H1 (cell line): ENCODE measurements at places on chromosomes 12 and 14. TPM values are rescaled to one million over a fixed set of nuclear protein-coding genes. Genes with fewer than 3 reads are reported as not detected.

Gene MGP
- not detected in 2 replicates for total RNA-seq

DNA sequence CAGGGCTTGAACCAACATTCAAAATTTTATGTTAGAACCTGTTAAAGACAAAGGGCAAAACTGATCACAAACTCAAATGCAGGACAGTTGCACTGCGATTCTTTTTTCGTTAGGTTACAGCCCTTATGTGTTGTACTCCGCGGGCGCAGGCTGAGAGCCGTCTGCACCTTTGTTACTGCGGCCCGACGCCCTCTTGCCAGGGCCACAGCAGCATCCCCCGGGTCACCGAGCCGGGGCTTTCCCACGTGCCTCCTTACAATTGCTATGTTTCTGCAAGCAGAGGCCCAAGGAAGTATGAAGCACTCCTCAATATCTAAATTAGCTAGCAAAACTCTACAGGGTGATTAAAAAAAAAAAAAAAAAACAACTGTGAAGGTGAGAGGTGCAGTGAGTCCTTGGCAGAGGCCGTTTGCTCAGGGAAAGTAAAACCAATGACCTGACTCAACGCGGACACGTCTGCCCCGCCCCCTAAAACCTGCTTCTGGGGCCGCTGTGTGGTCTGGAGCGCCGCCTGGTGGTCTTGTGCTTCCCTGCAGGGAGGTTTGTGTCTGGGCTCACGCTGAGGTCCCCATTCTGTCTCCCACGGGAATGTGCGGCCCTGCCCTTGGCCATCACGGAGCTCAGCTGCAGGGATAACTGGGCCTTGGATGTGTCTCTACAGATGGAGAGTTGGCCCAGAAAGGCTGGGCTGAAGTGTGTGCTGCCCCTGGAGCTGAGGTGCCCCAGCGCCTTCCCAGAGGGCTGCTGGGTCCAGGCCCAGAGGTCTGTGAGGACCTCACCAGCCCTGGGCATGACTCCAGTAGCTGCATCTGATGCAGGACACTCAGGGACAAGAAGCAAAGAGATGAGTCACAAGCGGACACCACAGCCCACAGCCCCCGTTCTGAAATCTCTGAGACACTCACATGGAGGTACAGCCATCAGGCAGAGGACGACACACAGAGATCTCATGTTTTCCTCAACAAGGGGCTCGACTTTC lies 418.5 kb downstream of the TMEM121 start:
- no peak overlapping the region for H3K4me3 ChIP-seq
- DNase-seq: no peak
- no peaks in the 10 kb centered on the region for H3K27me3 ChIP-seq
- H3K27ac ChIP-seq: no peak overlapping the region

DNA sequence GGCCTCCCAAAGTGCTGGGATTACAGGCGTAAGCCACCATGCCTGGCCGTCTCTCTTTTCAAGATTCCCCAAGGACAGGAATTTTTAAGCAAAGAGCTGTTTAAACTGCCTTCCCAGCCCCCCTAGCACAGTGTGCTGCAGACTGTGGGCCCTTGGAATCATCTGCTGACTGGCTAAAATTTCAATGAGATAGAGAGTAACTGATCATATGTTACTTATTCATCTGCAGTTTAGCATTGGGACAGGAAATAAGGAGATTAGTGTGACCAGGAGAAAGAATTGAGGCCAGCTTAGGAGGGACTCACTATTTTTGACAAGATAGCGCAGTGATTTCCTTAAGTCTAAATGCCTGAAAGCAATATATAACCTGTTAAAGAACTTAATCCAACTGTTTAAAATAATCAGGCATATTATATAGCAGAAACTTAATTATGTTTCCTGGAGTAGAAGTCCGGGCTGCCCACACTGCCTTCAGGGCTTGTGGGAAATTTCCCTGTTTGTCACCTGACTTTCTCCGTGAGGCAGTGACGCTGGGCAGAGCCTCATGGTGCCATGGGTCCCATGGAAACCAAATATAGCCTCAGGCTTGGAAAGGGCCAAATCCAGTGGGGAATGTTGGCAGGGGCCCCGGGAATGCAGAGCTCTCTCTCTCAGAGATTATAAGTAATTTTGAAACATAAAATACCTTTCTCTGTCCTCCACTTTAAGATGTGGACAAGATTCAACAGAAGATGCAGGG lies 22.8 kb upstream of the CEBPE start:
- no peak for DNase-seq
- H3K27ac ChIP-seq: no peak overlapping the region
- H3K4me3 ChIP-seq: no peak overlapping the region
- H3K27me3 ChIP-seq: no peaks in the 10 kb centered on the region

- H3K27ac ChIP-seq: no peak overlapping the region
- H3K4me1 ChIP-seq: no peaks in the 10 kb centered on the region
- H3K27me3 ChIP-seq: no peaks in the 10 kb centered on the region
- H3K36me3 ChIP-seq: peaks cover 2% of the 10 kb centered on the region; the same call in 1 of the 2 replicates
- DNase-seq: no peak
Measured at GRCh38 chr12:49503674-49504180, 35.1 kb upstream of the KCNH3 start.

DNA sequence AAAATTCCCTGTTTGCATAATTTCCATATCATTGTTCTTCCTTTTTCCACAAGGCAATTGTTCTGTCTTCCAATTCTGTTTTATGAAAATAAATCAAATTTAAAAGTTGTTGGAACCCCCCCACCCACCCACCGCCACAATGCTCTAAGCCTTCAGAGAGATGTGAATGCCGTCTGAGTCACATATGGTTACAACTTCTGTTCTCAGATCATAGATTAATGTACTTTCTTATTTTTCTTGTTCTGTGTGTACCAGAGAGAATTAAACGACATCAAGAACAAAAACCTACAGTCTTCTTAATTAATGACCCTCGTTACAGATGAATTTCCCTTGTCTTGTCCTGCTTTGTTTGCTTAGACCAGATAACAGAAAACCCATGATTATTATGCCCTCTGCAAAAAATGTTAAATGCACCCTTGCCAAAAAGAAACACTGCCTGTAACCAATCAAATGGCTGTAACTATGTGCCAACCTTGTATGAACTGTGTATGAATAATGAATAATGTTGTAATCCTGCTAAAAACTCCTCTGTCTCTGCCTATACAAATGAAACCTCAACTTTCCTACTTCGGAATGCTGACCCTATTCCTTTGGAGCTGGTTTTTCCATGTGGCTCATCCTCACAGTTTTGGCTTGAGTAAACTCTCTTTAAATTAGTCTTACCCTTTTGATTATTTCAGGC lies 14.0 kb downstream of the OR6S1 start:
- no peak overlapping the region for H3K27ac ChIP-seq
- peaks cover 20% of the 10 kb centered on the region for H3K27me3 ChIP-seq
- H3K36me3 ChIP-seq: no peaks in the 10 kb centered on the region
- no peaks in the 10 kb centered on the region for H3K4me1 ChIP-seq

- H3K4me1 ChIP-seq: no peaks in the 10 kb centered on the region
- H3K27me3 ChIP-seq: no peaks in the 10 kb centered on the region
- no peak overlapping the region for H3K4me3 ChIP-seq
- DNase-seq: no peak
- H3K36me3 ChIP-seq: no peaks in the 10 kb centered on the region
Measured at GRCh38 chr12:94749890-94750289, 99.5 kb upstream of the TMCC3 start.

- H3K27ac ChIP-seq: no peak overlapping the region
- H3K4me3 ChIP-seq: no peak overlapping the region
Measured at GRCh38 chr12:52121824-52122539, 42.5 kb downstream of the SMIM41 start.

DNA sequence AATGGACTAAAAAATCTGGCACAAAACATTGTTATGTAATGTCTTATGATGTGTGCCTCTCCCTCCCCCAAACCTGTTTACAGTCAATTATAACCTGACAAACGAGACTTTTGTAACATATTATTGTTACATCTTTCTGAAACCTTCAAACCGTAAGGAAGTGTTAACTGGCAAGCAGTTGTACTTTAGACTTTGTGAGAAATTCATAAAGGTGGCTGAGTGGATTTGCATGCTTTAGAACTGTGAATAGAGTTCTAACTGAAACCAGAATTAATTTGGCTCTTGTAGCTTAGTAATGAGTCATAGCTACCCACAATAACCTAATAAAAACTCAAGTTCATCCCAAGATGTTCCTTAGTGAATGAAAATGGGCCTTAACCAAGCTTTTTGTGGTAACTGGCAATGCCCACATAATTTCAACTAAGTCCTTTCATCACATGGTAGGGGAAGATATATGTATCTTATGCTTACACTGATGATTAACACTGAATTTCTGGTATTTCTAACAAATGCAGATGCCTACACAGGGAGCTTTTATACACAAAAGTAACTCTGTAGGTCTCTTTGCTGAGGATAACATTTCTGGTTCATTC lies 29.7 kb downstream of the RAD9B start:
- H3K27ac ChIP-seq: no peak overlapping the region
- no peak for DNase-seq
- peaks cover 3% of the 10 kb centered on the region; the same call in 1 of the 2 replicates for H3K36me3 ChIP-seq
- H3K4me1 ChIP-seq: no peaks in the 10 kb centered on the region
- no peaks in the 10 kb centered on the region for H3K27me3 ChIP-seq
- H3K4me3 ChIP-seq: no peak overlapping the region

Gene PLEKHG7
- total RNA-seq: not detected in 2 replicates

DNA sequence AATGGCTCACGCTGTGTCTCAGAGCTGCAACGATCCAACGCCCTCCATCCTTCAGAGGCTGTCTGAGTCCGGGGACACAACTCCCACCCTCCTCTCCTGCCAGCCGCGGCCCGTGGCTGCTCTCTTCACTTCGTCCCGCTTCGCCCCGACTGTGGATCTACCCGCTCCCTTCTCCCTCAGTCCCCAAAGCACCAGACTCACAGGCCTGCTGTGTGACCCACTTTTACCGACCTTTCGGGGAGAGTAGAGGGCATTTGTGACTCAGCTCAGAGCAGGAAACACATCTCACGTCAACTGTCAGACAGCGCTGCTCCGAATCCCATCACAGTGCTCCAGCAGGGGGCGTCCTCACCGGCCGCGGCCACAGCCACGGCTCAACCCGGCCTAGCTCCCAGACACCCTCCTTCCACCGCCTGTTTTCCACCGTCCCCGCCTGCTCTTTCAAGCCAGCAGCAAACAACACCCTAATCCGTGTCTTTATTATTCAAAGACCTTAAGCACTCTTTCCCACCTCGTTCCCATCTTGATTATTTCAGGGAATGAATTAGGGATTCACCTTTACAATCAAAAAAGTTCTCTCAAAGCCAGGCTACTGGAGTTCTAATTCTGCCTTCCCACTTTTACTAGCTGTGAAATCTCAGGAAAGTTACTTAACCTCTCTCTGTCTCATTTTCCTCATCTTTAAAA lies 5.0 kb upstream of the AQP2 start:
- H3K27ac ChIP-seq: no peak overlapping the region
- no peak overlapping the region for H3K4me3 ChIP-seq
- H3K36me3 ChIP-seq: no peaks in the 10 kb centered on the region
- peaks cover 4% of the 10 kb centered on the region for H3K4me1 ChIP-seq
- no peaks in the 10 kb centered on the region for H3K27me3 ChIP-seq
- DNase-seq: peak; percentile 77
